ENCODE measurements at places on chromosomes 6 and 20.

DNA sequence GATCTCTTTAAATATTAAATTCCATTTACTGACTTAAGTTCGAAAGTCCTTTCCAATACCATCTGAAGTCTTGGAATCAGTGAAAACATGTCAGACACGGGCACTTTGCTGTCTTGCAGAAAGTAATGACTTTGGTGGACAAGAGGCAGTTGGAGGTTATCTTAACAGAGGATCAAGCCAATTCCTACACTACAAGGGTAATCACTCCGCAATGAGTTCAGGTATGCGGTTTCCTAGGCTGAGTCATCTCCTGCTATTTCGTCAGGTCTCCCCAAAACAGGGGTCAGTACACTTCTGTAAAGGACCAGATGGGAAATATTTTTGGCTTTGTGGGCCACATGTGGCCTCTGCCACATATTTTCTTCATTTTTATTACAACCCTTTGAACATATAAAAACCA lies 656.6 kb downstream of the KIF16B start:
- no peak for DNase-seq

GRCh38 chr6:42228305-42228704 lies 10.6 kb upstream of the MRPS10 start:
- no peak for DNase-seq

DNA sequence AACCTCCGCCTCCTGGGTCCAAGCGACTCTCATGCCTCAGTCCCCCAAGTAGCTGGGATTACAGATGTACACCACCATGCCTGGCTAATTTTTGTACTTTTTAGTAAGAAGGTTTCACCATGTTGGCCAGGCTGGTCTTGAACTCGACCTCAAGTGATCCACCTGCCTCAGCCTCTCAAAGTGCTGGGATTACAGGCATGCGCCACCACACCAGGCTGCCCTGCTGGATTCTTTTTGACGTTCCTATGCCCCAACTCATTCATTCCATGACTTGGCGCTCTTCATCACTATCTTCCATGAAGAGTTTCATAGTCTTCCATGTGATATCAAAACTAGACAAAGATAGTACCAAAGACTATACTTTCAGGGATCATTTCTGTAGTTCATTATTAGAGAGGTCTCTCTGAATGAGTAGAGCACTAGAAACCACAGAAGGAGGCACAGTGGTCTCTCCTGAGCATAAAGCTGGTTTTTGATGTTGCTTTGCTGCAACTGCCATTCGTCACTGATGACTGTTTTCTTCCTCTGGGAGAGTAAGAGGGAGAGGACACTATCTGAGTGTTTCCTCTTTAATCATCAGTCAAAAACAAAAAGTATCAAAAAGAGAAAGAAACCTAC lies 23.5 kb downstream of the DNAAF9 start:
- DNase-seq: no peak

DNA sequence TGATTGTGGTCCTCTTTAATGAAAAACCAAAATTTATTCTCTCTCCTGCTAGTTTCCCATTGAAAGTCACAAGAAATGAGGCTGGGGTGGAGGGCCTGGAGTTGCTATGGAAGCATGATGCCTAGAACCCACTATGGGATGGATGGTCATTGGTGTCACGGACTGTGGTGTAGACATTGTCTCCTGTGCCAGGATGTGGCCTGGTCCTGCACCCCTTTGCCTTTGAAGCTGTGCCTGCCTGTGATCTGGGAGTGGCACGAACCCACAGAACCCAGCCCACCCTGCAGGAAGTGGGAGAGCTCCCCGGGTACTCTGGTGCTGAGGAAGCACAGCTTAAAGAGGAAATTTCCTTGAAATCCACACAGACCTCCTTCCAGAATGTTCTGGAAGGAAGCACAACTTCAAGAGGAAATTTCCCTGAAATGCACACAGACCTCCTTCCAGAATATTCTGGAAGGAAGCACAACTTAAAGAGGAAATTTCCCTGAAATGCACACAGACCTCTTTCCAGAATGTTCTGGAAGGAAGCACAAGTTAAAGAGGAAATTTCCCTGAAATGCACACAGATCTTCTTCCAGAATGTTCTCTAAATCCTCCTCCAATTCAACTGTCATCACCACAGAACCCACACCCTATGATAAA lies 105.6 kb downstream of the CDH26 start:
- DNase-seq: no peak

DNA sequence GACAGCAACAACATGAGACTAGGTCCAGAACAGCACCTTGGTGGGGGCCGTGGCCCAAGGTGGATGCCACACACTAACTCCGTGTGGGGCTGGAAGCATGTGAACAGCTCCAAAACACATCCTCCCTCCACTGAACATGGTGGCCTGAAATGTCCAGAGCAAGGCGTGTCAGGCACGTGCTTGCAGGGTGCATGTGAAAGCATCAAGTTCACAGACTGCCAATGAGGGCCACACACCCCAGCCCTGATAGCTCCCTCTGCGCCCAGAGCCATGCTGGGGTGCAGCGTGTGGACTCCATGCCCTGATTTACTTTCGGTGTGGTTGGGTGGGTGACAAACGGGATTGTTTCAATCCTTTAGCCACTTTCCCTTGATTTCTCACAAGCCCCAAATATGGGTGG lies 20.1 kb upstream of the RPP40 start:
- no peak for DNase-seq

DNA sequence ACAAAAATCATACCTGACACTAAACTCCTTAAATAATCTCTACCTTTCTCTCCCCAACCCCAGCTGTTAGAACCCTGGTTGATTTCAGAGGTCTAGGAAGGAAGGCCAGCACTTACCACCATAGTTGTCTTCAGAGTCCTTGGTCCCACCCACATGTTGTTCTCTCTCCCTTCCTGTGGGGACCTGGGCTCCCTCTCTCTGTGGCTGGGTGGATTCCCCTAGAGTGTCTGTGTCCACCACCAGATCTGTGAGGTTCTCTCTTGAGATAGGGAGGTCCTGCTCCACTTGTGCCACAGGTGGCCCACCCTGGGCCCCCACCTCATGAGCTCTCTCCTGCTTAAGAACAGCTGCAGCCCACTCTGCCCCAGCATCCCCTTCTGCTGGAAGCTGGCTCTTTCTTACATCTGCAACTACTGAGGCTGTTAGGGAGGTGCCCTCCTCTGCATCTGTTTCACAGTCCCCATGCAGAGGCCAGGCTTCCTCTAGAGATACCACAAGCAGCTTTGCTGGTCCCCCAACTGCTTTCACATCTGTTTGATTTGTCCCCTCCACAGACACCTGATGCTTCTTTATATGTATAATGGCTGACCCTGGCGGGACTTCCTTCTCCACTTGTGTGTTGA lies 5.2 kb downstream of the MDC1 start:
- no peak for DNase-seq

- no peak for DNase-seq
Observed at GRCh38 chr6:103504501-103505154, 1355.1 kb downstream of the HACE1 start.

- DNase-seq: peak; percentile 1
Observed at GRCh38 chr20:7346562-7346961, 579.1 kb downstream of the BMP2 start.

GRCh38 chr6:120278689-120279396 lies 929.3 kb upstream of the MAN1A1 start:
- DNase-seq: no peak

DNA sequence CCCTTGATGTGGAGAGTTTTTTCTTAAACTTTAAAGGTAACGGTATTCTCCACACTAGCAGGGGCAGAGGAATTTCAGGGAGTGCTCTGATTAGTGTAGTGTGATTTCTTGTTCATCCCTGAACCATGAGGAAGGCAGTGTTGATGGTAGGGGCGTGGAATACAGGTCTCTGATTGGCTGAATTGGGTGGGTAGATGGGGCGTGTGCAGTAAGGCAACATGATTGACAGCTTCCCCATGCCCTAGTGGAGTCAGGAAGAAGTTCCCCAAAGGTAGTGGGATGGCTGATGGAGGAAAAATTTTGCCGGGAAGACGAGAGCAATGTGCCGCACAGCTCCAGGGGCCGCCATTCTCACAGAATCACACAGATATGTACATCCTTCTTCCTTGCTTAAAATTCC lies 97.4 kb upstream of the SALL4 start:
- DNase-seq: no peak

DNA sequence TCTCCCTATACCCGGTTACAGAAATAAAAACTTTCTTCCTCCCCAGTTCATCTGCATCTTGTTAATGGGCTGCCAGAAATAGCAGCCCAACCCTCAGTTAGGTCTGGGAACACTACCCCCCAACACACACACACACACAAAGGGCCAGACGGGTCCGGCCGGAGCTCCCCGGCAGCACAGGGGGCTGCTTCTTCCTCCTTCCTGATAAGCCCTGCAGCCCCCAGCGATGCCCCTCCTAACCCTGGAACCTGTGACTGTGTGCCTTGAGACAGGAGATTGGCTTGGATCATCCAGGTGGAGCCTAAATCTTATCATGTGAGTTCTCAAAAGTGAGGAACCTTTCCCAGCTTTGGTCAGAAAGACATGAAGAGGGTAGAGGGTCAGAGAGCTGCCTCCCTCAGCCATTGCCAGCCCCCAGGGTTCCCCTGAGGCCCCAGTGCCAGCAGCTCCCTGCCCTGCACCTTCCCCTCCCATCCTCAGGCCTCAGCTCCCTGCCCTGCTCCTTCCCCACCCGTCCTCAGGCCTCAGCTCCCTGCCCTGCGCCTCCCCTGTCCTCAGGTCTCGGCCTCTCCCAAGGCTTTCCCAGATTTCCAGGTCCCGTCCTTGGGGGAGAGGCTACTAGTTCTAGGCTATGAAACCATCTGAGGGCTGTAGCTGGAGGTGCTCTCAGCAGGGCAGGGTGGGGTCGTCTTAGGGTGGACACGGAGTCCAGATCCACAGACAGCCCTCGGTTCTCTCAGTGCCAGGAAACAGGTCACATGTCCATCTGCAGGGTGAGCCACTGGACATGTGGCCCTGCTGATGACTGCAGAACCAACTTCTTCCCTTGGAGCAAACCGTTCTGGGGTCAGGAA lies 34.5 kb upstream of the CST7 start:
- DNase-seq: no peak

- DNase-seq: no peak
Observed at GRCh38 chr6:33243476-33243875, 28.2 kb downstream of the VPS52 start.

DNA sequence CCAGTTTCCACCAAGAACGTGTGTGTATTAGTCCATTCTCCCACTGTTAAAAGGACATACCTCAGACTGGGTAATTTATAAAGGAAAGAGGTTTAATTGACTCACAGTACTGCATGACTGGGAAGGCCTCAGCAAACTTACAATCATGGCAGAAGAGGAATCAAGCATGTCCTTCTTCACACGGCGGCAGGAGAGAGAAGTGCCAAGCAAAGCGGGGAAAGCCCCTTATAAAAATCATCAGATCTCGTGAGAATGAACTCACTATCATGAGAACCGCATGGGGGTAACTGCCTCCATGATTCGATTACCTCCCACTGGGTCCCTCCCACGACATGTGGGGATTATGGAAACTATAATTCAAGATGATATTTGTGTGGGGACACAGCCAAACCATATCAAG lies 13.1 kb downstream of the C20orf203 start:
- DNase-seq: no peak

GRCh38 chr20:57922706-57923105 lies 212.9 kb upstream of the PMEPA1 start:
- DNase-seq: no peak

- peak; percentile 74 for DNase-seq
Observed at GRCh38 chr6:16635810-16636602, 125.3 kb downstream of the ATXN1 start.

- no peak for DNase-seq
Observed at GRCh38 chr6:139600343-139600742, 225.9 kb upstream of the CITED2 start.

DNA sequence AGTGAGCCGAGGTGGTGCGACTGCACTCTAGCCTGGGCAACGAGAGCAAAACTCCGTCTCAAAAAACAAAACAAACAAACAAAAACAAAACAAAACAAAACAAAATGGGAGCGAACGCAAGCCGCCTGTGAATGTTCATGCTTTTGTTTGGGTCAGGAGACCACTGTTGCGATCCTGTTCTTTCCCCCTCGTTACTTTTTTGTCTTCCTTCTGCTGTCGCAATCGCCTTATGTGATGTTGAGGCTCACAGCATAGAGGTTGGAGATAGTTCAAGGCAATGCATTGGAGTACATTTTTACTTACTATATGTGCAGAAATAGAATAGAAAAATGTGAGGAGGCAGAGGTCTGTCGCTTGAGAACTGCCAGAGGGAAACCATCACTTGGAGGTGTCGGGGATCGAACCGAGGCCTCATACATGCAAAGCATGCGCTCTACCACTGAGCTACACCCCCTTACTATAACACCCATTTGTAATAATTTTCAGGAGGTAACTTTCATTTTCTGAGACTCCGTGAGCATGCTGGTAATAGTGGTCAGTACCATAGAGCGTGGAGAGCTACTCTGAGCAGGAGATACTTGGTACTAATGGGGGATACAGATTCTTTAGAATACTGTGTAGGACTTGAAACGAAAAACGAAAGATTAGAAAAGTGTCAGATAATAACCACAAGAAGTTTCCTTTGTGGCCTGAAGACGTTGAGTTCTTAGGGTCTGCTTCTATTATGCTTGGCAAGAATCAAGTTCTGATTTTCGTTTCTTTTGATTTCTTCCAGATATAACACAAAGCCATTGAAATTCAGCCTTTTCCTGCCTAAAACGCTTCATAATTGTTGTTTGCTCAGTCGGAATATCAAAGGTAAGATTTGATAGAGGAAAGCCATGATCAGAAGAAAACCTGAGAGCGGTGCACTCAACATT lies 121.1 kb downstream of the TRIM27 start:
- DNase-seq: peak; percentile 54

DNA sequence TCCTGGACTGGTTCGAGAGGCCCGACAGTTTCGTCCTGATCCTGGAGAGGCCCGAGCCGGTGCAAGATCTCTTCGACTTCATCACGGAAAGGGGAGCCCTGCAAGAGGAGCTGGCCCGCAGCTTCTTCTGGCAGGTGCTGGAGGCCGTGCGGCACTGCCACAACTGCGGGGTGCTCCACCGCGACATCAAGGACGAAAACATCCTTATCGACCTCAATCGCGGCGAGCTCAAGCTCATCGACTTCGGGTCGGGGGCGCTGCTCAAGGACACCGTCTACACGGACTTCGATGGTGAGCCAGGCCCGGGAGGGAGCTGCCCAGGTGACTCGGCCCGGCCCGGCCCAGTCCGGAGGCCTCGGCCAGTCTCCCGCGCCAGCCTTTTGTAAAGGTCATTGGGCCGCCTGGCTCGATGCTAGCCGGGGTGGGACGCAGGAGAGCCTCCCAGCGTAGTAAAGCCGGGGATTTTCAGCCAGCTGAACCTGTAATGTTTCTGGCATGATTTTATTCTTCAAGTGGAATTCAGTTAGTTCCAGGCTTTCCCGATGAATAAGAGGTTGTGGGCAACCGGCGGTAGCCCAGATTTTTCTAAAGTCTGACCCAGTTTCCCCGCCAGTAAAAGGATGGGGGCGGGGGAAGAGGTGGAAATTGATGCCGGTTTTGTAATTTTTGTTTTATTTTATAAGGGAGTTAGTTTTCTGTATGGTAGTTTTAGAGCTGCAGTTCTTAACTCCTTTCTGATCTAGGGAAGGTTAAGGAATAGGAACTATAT lies 1.4 kb downstream of the PIM1 start:
- DNase-seq: peak; percentile 77

DNA sequence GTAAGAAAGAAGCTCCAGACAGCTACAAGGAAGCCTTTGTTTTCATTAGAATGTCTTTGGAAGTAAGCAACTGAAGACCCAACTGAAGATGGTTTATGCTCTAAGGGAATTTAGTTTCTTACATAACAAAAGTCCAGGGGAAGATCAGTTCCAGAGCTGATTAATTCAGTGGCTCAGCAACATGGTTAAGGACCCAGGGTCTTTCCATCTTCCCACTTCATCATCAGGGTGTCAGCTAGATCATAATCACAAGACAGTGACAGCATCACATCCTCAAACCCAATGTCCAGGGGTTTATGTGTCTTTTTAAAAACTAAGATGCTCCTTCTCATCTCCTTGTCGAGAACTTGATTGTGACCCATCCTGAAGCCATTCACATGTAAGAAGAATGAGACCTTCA lies 119.7 kb upstream of the PRDM1 start:
- no peak for DNase-seq

Data from GM23248 (cell line).